ENCODE measurements at places on chromosomes 5 and 9.

DNA sequence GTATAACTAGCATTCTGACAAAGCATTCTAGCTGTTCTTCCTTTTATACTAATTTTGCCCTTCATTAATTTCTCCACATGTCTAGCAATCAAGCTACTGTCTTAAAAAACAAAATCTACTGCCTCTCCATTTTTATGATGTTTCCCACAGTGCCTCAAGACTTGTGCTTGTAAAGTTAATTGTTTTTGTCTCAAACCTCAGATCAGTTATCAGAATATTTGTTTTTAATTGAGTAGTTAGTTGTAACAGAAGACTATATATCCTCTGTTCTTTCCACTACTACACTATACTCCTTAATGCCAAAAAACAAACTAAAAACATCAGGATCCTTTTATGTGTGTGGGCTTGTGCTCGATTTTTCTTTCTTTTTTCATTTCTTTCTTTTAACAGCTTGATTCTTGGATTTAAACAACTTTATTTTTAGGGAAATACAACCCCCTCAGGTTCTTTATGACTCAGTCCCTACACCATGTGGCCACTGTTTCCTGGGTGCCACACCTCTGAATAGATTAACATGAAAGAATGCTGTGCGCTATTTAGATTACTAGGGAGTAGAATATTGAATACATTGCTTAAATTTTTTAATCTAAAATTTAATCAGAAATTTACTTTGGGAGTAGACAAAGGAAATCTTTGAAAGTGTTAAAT is 1.2 kb downstream of the ASPN start:
- no peak for DNase-seq

DNA sequence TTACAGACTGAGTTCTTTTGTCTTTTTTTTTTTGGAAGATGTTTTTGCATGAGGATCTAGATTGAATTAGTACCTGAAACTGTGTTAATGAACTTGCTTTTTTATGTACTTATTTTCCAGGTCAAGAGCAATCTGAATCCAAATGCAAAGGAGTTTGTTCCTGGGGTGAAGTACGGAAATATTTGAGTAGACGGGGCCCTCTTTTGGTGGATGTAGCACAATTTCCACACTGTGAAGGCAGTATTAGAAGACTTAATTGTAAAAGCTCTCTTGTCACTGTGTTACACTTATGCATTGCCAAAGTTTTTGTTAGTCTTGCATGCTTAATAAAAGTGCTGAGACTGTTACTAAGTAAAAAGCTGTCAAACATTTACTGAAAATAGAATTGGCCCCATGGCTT is 14.5 kb downstream of the SLC23A1 start:
- no peak for DNase-seq

DNA sequence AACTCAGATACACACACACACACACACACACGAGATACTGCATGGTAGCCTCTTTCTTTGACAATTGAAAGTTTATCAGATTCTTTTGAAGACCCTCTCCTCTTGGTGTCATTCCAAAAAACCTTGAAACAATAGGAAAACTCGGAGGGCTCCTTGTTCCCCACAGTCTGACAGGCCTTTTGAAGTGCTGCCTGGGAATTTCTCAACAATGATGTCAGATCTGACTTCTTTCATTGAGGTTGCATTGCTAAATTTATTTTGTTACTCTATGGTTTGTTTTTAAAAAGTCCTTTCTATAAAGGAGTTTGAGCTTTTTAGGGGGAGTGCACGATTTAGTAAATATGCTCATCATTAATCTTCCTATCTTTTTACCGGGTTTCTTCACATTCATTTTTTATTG is 583.9 kb downstream of the SEMA5A start:
- DNase-seq, result no peak

- DNase-seq, result no peak
Observed at GRCh38 chr5:168014433-168015123, 276.9 kb upstream of the WWC1 start.

DNA sequence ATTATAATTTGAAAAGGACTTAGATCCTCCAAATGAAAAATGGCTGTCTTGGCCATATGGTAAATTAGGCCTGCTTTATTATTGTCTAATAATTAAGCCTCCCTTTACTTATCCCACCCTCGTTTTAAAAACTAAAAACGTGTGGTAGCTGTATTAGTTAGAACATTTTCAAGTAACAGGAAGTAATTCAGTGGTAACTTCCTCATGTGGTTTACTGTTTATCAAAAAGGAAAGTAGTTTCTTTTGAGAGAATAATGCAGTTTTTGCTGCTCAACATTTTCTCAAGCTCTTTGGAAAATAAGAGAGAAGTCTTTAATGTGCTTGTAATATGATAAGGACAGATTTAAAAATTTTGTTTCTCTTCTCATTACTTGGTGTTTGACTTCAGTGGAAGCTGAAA is 26.0 kb downstream of the ZCCHC7 start:
- no peak for DNase-seq

- no peak for DNase-seq
Observed at GRCh38 chr9:134229466-134230091, 65.2 kb upstream of the RNU6ATAC start.

DNA sequence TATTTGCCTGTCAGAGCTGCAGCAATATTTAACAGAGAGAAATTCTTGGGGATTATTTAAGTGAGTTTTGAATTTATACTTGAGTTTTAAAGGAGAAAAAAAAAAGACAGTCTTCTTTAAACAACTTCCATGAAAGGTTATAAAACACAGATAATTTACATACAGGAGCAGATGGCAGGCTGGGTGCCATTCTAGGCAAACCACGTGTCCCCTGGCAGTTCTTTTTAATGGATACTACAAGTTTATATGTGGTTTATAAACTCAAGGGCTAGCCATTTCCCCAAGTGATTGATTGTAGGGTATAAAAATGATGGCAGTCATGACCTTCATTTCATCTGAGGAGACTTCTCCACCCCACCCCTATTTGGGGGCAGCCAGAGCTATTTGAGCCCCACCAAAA is 166.6 kb downstream of the FSTL4 start:
- no peak for DNase-seq

DNA sequence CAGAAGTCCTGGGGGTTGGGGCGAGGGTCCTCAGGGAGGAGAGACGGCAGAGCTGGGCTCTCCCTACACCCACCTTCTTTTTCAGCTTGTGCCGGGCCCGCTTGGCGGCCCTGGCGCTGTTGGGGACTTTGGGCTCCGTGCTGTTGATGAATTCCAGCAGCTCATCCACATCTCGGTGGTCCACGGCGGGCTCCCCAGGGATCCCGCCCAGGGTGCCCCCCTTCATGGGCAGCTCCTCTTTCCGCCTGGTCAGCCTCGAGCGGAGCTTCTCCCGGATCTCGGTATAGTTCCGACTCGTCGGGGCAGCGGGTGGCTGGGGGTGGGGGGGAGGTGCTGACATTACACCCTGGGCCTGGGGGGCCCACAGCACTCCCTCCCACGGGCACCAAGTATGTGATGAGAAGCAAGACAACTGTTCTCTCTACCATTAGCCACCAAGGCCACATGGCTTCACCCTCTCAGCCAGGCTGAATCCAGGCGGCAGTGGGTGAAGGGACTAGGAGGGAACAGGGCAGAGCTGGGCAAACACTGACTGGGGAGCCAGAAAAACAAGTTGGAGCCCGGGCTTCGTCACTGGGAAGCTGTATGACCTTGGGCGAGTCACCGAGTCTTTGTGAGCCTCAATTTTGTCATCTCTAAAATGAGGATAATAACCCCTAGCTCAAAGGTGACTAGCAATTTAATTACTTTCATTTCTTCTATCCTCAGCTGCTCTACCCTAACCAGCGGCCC is 14.6 kb upstream of the DDX41 start:
- DNase-seq, result no peak

DNA sequence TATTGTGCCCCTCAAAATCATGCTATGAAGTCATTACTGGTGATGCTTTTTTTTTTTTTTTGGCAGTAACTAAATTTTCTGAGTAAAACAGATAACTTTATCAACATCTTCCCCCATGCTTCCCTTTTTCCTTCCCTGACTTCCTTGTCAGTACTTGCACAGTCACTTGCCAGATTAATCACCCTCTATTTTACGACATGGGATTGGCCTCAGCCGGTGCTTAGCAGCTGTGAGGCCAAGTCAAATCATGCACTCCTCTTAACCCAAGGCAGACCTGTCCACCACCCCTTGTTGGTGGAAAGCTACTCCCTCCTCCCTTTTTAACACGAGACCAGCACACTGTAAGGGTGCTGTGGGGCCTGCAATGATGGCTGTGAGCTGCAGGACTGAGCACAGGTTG is 118.0 kb upstream of the OTULINL start:
- no peak for DNase-seq

DNA sequence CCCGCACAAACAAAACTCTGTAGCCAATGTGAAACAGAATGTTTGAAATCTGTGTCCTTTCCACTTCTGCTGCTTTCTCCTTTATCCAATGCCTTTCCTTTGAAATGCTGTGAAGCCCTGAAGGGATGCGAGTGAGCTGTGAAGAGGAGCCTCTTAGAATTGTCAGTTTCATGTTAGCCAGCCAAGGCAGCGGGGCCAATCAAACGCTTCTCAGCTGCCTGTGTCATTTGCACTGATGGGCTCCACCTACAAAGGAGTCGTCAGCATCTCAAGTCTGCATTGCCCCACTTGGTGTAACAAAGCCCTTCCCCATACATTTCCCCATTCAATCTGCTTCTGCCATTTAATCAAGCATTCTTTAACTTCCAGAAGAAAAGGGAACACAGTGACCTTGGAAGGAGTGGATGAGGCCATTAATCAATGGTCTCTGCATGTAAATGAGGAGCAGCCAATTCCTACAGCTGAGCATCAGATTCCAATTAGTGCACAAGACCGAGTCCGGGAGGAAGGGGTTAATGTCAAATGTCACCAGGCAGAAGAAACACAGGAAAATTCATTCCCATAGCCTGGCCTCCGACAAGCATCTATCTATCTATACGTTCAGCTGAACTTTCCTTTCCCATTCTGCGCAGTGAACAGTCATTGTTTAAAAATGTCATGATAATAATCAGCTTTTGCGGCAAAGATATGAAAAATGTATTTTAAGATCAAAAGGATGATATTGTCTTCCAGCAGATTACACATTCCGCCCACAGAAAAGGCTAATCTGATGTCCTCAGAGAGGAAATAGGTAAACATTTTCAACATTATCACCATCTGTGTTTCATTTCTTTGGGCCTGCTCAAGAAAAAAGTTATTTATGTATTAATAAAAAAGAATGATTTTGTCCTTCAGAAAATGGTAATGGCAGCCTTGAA is 154.6 kb downstream of the FSTL4 start:
- DNase-seq, result no peak

DNA sequence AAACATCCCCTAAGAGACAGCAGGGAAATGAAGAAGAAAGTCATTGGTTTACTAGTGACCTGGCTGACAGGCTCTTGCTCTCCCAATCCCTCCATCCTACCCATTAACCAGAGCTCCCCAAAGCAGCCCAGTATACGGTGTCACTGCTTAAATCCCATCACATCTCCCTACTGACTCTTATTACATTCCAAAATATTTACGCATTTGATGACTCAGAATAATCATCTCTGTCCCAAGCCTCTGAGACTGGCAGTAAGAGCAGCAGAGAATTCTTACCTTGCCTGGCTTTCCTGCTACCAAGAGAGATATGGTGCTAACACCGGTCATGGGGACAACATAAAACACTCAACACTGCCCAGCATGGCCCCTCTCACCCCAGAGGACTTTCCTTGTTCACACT is 20.2 kb upstream of the WHRN start:
- DNase-seq, result no peak

- peak; percentile 82 for DNase-seq
Observed at GRCh38 chr9:98804083-98804482, 3.4 kb upstream of the GALNT12 start.

GRCh38 chr9:7862170-7862569 is 62.6 kb upstream of the DMAC1 start:
- no peak for DNase-seq

- no peak for DNase-seq
Observed at GRCh38 chr9:136117291-136117915, 1.3 kb downstream of the TMEM250 start.

- no peak for DNase-seq
Observed at GRCh38 chr9:76438841-76439588, 20.0 kb upstream of the GCNT1 start.

Measured in lung (tissue), 17 donors.